ENCODE measurements at places on chromosomes 16 and 17.

GRCh38 chr16:81445966-81446906 lies 1.6 kb downstream of the CMIP start:
- DNase-seq: peak; percentile 59
- H3K4me1 ChIP-seq: no peaks in the 10 kb centered on the region
- H3K27ac ChIP-seq: peak overlapping the region; percentile 87
- H3K27me3 ChIP-seq: no peaks in the 10 kb centered on the region

DNA sequence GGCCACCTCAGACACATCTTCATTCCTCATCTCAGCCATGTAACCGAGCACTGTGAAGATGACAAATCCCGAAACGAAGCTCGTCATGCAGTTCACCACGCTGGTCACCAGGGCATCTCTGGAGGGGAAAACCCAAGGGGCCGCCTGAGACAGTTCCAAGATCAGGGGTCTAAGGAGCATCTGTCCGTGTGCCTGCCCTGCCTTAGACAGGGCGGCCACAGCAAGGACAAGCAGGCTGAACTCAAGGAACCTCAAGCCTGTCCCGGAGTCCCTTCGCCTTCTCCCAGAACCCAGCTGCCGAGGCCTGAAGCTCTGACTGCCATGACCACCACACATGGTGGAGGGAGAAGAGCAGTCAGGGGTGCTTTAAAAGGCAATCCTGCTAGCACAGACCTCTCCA lies 22.7 kb downstream of the SLC6A4 start:
- no peaks in the 10 kb centered on the region for H3K4me1 ChIP-seq
- DNase-seq: no peak
- H3K27me3 ChIP-seq: no peaks in the 10 kb centered on the region
- no peaks in the 10 kb centered on the region for H3K36me3 ChIP-seq

- peak overlapping the region; percentile 52 for H3K27ac ChIP-seq
- H3K4me3 ChIP-seq: peak overlapping the region; percentile 70
- H3K4me1 ChIP-seq: peaks cover 10% of the 10 kb centered on the region
- H3K36me3 ChIP-seq: no peaks in the 10 kb centered on the region
- DNase-seq: no peak
Observed at GRCh38 chr16:67165121-67166078, 855 bp downstream of the HSF4 start.

DNA sequence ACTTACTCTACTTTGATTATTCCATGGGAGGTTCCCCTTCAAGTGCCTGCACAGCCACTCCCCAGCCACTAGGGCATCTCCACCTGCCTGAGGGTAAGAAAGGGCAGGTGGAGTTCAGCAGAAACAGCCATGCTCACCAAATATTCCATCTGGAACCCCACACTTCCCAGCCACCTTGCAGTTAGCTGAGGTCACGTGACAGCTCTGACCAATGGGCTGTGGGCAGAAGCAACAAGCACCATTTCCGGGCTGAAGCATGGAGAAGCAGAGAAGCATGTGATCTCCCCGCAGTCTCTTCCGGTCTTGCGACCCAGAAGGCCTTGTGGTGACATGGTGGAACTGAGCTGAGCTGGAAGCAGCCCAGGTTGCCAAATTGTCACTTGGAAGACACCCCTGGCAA lies 108.6 kb downstream of the CCT6B start:
- no peak for DNase-seq
- no peaks in the 10 kb centered on the region for H3K27me3 ChIP-seq
- H3K4me3 ChIP-seq: no peak overlapping the region
- H3K36me3 ChIP-seq: no peaks in the 10 kb centered on the region
- H3K27ac ChIP-seq: no peak overlapping the region

GRCh38 chr16:83743241-83743640 lies 64.5 kb upstream of the HSBP1 start:
- no peak overlapping the region for H3K4me3 ChIP-seq
- H3K4me1 ChIP-seq: no peaks in the 10 kb centered on the region
- DNase-seq: no peak
- no peaks in the 10 kb centered on the region for H3K27me3 ChIP-seq
- no peak overlapping the region for H3K27ac ChIP-seq

DNA sequence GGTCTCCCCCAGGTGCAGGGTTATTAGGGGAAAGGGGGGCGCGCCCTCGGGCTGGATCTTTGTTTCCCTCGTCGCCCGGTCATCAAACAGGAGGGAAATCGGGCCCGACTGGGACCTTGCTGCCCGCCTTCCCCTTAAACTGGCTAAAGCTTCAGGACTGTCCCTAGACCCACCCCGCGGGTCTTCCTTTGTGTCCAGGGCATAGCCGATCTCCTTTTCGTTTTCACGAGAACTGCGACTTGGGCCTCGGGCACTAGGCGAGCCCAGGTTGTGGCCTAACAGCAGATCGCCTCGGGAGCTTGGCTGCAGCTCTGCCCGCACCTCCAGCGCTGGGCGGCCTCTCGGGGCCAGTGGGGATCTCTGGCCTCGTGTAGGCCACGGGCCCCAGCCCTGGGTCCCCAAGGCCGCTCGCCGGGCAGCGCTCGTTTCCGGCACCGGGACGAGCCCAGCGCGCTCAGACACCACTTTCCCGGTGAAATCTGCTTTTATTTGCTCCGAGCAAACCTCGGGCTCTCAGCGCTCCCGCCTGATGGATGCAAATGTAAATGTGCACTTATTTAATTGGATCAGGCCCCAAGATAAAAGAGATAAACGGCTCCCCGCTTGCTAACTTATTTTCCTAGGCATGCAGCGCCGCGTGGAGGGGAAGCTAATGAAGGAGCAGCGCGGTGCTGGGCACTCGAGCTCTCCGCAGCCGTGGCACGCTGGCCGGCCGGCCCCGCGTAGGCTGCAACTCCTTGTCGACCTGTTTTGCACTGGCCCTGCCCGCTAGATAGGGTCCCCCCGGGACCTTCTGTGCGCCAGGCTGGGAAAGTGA lies 7.8 kb downstream of the IRX5 start:
- peak overlapping the region; percentile 88 for H3K4me3 ChIP-seq
- no peaks in the 10 kb centered on the region for H3K36me3 ChIP-seq
- peak; percentile 62 for DNase-seq
- H3K27ac ChIP-seq: peak overlapping the region; percentile 97
- H3K4me1 ChIP-seq: peaks cover 5% of the 10 kb centered on the region

GRCh38 chr16:66247516-66248481 lies 118.7 kb upstream of the CDH5 start:
- DNase-seq: peak; percentile 46
- peak overlapping the region; percentile 41 for H3K27ac ChIP-seq
- H3K4me3 ChIP-seq: no peak overlapping the region
- peaks cover 10% of the 10 kb centered on the region for H3K4me1 ChIP-seq
- H3K36me3 ChIP-seq: no peaks in the 10 kb centered on the region

DNA sequence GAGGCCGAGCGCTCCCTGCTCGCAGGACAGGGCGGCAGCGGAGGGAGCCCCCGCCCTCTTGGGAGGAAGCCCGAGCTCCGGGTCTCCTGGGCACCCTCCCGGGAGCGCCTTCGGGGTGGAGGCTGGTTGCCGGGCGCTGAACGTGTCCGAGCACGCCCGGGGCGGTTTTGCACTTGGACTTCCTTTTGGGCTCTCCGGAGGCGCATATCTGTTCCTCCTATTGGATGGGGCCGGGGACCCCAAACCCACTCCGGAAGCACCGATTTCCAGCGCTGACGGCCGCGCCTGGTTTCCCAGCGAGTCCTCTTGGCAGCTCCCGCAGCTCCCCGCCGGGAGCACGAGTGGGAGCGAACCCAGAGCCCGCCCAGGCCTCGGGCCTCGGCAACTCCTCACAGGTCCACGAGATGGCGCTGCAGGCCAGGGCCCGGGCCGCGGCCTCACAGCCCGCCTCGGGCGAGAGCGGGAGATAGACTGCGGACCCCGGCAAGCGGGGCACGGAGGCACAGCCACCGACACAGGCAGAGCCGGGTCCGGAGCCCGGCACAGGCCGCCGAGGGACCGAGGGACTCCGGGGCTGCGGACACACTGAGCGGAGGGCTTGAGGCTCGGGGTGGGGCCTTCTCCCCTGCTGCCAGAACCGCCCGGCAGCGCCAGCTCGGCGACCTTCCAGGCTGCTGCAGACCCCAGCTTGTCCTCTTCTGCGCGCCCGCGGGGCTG lies 12.7 kb downstream of the TBX2 start:
- DNase-seq: peak; percentile 78
- peaks cover 3% of the 10 kb centered on the region for H3K4me1 ChIP-seq
- no peaks in the 10 kb centered on the region for H3K36me3 ChIP-seq
- peak overlapping the region; percentile 58 for H3K4me3 ChIP-seq
- H3K27ac ChIP-seq: peak overlapping the region; percentile 82

- H3K4me3 ChIP-seq: no peak overlapping the region
- H3K36me3 ChIP-seq: no peaks in the 10 kb centered on the region
- no peaks in the 10 kb centered on the region for H3K27me3 ChIP-seq
- no peak for DNase-seq
Observed at GRCh38 chr17:50614471-50615051, 20.1 kb upstream of the ABCC3 start.

DNA sequence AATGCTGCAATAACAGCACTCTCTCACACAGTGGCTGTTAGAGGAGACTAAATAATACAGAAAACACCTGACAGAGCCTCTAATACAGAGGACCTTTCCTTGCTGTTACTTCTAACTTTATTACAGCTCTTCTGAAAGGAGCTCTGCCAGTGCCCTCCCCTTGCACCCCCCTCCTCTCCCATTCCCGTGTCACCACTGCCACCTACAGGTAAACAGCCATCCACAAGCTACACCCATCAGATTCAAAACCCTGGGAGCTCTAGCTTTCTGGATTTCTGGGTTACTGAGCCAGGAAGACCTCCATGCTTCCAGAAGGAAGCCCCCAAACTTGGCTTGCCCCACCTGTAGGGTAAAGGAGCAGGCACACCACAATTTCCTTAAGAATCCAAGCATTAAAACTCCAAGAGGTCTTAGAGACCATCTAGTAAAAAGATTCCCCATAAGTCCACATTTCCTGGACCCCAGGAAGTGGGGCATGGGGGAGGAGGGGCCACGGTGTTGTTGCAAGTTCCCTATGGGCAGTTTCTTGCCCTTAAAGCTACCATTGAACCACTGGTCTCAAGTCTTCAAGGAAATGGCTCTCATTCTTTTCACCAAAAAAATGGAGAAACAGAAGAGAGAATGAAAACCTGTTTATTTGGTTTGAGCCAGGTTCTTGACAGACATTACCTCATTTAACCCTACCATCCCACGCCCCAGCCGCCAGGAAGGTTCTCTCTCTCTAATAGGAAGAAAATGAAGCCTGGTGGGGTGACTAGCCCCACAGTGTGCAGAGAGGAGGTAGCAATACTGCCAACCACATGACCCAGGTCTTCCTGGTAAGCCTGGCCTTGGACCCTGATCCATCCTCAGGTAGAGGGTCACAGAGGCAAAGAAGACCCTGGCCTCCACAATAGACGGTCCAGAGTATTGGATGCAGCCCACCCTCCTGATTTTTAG lies 52.8 kb downstream of the TOM1L2 start:
- no peaks in the 10 kb centered on the region for H3K27me3 ChIP-seq
- DNase-seq: peak; percentile 72
- no peak overlapping the region for H3K27ac ChIP-seq
- peaks cover 8% of the 10 kb centered on the region for H3K4me1 ChIP-seq
- no peak overlapping the region for H3K4me3 ChIP-seq

- no peak overlapping the region for H3K27ac ChIP-seq
- H3K27me3 ChIP-seq: no peaks in the 10 kb centered on the region
- H3K4me3 ChIP-seq: no peak overlapping the region
- no peak for DNase-seq
- H3K36me3 ChIP-seq: no peaks in the 10 kb centered on the region
Observed at GRCh38 chr17:13490427-13490826, 111.3 kb downstream of the HS3ST3A1 start.

GRCh38 chr16:57994778-57995177 lies 5.7 kb downstream of the ZNF319 start:
- no peak for DNase-seq
- H3K27me3 ChIP-seq: no peaks in the 10 kb centered on the region
- no peak overlapping the region for H3K27ac ChIP-seq
- peaks cover 5% of the 10 kb centered on the region for H3K36me3 ChIP-seq

- no peak for DNase-seq
- no peak overlapping the region for H3K4me3 ChIP-seq
- no peaks in the 10 kb centered on the region for H3K36me3 ChIP-seq
- H3K27me3 ChIP-seq: no peaks in the 10 kb centered on the region
- H3K27ac ChIP-seq: no peak overlapping the region
Observed at GRCh38 chr17:65374966-65375365, 186.5 kb downstream of the AXIN2 start.

GRCh38 chr17:57861000-57861789 lies 11.4 kb upstream of the MRPS23 start:
- H3K4me3 ChIP-seq: peak overlapping the region; percentile 70
- peak; percentile 62 for DNase-seq
- peak overlapping the region; percentile 67 for H3K27ac ChIP-seq
- peaks cover 7% of the 10 kb centered on the region for H3K4me1 ChIP-seq
- no peaks in the 10 kb centered on the region for H3K27me3 ChIP-seq

DNA sequence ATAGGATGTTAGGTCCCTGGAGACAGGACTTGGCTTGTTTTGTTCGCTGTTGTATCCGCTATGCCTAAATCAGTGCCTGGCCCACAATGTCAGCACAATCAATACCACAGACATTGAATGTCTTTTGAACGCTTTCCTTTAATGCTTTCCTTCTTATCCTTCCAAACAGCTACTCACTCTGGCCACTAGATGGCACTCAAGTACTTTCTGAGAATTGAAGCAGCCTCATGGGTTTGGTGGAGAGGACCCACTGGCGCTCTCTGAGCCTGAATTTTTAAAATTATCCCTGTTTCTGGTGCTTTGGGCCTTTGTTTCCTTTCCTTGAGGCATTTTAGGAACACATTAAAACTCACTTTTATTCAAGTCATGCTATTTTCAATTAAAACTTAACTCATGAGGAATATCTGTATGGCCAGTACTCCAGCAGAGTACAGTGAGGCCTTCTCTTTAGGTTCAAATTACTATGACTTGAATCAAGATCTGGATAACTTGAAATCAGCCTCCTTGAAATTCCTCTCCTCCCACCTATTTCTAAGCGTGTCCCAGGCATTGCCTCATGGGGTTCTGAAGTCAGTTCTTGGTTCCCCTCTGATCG lies 3.2 kb upstream of the NLRP1 start:
- H3K27me3 ChIP-seq: peaks cover 8% of the 10 kb centered on the region
- H3K4me3 ChIP-seq: no peak overlapping the region
- H3K36me3 ChIP-seq: no peaks in the 10 kb centered on the region
- DNase-seq: no peak
- no peaks in the 10 kb centered on the region for H3K4me1 ChIP-seq
- H3K27ac ChIP-seq: no peak overlapping the region

DNA sequence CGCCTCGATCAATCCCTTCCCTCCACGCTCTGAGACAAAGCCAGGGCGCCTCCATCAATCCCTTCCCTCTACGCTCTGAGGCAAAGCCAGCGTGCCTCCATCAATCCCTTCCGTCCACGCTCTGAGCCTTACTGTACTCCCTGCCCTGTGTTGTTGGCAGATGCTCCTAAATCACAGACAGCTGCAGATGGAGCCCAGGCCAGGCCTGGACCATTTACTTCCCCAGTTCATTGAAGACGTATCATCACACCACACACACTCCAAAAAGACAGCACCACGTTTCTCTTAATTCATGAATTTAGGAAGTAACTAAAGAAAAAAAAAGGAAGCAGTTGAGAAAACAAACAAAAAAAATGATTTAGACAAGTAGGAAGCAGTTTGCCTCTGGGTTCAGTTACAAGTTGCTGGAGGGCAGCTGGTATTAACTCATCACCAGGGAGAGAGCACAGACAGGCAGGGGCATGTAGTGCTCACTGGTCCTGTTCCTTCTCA lies 7.4 kb upstream of the CD300LD start:
- H3K36me3 ChIP-seq: no peaks in the 10 kb centered on the region
- H3K27ac ChIP-seq: no peak overlapping the region
- no peak overlapping the region for H3K4me3 ChIP-seq
